ENCODE measurements at places on chromosomes 3 and 15.

DNA sequence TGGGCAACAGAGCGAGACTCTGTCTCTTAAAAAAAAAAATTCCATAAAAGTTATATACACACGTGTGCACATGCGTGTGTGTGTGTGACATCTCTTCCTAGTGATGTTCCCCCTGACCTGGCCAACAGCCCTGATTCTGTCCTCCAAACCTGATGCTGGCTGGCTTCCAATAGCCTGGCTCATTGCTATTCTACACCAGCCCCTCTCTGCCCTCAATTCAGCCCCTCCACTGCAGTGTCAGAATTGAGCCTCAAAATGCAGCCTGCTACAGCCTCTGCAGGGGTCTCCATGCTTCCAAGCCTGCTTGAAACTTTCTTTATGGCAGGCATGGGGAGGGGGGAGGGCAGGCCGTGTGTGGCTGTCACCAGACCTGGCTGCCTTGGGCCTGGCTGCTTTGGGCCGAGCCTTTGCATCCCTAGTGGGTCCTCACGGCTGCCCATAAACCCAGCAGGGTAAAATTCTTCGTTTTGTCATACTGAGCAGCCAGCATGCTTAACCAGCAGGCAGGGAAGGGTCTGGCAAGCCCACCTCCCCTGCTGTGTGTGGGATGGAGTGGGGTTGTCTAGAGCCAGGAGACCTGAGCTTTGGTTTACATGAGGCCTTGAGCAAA is 22.7 kb upstream of the DOCK3 start:
- DNase-seq = peak; percentile 32

DNA sequence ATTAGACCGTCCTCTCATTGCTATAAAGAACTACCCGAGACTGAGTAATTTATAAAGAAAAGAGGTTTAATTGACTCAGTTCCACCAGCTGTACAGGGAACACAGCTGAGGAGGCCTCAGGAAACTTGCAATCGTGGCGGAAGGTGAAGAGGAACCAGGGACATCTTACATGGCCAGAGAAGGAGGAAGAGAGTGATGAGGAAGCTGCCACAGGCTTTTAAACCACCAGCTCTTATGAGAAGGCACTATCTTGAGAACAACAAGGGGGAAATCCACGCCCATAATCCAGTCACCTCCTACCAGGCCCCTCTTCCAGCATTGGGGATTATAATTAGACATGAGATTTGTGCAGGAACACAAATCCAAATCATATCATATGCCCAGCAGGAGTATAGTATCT is 138.5 kb downstream of the ALCAM start:
- DNase-seq = no peak

DNA sequence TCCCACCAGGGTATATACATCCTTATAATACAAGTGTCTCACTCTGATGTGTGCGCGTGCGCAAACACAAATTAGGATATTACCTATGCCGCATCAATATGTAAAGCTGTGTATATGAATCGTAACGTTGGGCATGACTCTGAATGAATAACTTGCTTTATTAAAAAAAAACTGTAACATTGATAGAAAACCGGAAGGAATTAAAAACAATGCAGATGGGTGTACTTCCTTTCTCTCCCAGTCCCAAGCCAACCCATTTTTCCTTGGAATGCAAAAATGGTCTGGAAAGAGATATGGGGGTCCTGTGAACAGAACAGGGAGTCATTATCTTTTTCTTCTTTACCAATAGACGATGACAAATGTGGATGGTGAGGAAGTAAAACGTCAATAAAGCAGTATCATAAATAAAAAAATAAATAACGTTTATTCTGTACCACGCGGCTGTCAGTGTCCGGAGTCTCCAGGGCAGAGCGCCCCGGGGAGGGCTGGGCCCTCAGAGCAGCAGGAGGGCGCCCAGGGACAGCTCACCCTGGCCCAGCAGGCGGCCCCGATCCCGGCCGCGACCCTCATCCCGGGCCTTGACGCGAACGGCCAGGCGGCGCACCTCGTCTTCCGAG is 1.6 kb downstream of the C2CD4B start:
- DNase-seq = no peak

- no peak for DNase-seq
Measured at GRCh38 chr15:63233667-63234423, 43.6 kb upstream of the APH1B start.

DNA sequence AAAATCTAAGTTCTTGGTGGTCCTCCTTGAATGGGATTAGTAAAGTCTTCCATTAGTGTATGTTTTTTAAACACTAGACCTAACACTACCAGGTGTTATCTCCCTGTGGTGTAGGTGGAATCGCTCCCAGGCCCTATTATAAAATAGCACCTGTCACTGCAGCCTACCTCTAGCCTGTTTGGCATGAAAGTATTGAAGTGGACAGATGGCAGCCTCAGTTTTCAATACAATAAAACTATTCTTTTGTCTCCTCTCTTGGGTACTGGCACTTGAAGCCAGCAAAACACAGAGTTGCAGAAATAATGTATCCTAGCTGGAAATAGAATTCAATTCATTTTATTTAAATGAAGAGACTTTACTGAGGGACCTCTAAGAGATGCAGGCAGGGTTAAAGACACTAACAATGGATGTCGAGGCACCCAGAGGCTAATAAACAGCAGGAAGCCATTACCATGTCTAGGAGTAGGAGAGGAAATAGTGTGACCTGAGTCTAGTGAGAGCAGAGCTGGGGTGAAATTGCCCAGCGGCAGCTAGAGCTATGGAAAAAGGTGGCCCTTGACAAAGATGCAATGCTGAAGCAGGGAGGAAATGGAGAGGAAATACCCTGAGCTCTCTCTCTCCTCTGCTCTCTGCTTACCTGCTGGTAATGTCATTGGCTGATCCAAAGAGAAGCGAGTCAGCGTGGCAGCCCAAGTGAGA is 49.1 kb upstream of the TMEM158 start:
- DNase-seq = no peak

Data from WTC11 (cell line).